ENCODE measurements at places on chromosomes 16 and 17.

DNA sequence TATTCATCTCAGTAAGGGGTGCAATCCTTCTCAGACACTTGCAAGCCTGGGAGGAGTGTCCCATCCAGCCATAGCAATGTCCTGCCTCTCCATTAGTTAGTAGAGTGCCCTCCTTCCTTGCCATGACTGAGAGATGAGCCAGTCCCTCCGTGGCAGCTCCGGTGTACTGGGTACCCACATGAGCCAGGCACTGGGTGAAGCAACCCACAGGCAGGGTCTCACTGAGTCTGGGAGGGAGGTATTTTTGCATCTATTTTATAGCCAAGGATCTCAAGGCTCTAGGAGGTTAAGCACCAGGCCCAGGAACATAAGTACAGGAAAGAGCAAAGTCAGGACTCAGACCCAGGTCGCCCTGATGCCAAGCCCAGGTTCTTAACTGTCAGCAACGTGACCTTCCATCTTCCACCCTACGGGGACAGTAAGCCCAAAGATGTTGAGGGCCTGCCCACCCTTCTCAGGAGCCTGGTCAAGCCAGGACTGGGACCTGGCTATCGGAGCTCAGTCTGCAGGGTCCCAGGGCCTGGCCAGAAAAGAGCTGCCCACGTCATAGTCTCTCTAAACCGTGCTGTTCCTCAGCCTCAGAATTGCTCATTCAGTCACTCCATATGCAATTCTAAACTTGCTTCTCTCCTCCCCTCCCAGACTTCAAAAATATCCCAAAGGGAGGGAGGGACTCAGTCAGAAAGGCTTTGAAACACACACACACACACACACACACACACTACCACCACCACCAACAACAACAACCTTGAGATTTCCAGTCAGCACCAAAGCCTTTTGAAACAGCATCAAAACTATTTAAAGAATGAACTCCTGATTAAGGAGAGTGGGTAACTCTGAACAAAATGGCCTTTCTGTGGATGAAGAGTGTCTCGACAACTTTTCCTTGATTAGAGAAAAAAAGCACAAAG is 16.6 kb downstream of the NOS2 start:
- DNase-seq: no peak

- no peak for DNase-seq
Observed at GRCh38 chr17:76438906-76439305, 14.0 kb downstream of the UBE2O start.

GRCh38 chr16:67349172-67349571 is 22.6 kb downstream of the LRRC36 start:
- no peak for DNase-seq

DNA sequence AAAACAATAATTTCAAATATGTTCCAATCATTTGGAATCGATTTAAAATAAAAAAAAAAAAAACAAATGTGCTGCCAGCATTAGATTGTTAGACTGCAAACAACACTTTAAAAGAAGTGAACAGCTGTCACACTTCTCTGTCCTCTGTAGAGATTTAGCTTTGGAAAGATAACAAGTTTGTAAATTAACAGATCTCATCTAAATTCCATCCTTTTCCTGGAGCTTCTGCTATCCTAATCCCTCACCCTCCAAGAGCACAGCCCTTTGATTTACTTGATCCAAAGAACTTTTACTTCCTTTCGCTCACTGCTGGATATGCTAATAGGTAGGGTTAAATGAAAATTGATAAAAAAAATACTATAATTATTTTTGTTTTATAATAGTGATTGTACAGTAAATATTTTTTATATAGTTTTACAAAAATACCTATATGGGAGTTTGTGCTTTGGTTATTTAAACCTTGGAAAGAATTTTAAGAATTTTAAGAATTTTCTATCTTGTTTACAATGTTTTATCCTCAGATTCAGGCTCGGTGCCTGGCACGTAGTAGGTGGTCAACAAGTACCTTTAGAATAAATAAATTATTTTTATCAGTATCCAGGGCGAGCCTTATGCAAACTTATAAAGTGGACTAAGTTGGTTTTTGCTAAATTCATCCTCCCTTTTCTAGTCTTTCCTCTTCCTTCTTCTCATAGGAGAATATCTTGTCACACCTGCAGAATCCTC is 21.6 kb downstream of the MAP2K6 start:
- DNase-seq: no peak

- no peak for DNase-seq
Observed at GRCh38 chr16:17555176-17555575, 84.4 kb upstream of the XYLT1 start.

DNA sequence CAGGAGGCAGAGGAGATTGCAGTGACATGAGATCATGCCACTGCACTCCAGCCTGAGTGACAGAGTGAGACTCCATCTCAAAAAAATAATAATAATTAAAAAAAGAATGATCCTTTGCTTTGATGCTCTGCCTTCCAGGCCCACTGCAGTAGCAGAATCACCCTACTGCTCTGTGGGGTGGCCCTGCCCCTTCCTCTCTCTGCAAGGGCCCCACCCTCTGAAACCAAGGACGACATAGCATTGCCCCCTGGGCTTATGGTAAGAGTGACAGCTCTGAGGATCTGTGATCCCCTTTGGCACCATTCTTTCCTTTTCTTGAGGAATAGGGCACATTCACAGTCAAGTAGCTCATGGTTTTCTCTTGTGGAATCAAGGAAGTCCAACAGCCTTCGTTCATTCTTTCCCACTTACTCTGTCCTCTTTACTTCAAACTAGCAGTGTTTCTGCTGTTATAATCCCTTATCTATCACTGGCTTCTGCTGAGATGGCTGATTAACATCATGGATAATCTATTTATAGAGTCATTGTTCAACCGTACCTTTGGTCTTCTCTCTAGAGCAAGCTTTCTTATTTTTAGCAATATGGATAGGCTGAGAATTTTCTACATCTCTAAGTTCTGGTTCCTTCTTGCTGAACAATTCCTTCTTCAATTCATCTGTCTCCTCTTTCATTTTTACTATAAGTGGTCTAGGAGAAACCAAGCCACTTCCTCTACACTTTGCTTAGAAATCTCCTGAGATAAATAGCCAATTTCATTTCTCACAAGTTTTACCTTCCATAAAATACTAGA is 14.1 kb downstream of the RAD51C start:
- no peak for DNase-seq

DNA sequence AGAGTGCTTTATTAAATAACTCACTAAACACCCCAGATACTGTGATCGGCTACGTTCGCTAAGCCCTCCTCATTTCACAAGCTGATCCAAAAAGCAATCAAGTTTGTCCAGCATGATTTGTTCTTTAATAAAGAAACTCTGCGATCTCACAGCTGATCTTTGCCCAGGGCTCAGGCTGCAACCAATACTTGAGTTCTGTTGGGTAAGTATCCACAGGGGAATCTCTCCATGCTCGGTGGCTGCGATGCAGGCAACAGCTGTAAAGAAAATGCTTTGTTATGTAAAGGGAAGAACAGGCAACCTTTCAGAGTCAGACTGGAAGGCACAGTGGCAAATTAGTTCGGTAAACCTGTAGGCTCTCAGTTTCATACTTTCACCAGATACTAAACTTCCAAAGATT is 67.5 kb downstream of the SHISA6 start:
- DNase-seq: no peak

DNA sequence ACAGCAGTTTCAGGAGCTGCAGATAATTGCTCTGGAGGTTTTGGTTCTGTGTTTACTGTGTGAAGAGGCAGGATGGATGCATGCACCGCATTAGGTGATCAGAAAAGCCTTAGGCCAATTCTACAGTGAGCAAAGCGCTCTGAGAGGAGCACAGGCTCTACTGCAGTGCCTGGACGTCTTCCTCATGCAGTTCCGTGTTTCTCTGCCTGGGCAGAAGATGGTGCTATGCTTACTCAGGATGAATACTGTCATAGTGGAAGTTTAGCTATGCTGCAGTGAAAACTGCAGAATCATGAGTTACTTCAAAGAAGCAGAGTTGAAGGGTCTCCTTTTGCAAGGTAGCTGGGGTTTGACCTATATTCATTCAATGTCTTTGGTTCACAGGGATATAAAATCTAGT is 1012.4 kb downstream of the KCNJ18 start:
- DNase-seq: no peak

- no peak for DNase-seq
Observed at GRCh38 chr17:64424324-64424849, 24.5 kb upstream of the MILR1 start.

GRCh38 chr17:17119533-17119932 is 77.3 kb downstream of the MPRIP start:
- DNase-seq: no peak

DNA sequence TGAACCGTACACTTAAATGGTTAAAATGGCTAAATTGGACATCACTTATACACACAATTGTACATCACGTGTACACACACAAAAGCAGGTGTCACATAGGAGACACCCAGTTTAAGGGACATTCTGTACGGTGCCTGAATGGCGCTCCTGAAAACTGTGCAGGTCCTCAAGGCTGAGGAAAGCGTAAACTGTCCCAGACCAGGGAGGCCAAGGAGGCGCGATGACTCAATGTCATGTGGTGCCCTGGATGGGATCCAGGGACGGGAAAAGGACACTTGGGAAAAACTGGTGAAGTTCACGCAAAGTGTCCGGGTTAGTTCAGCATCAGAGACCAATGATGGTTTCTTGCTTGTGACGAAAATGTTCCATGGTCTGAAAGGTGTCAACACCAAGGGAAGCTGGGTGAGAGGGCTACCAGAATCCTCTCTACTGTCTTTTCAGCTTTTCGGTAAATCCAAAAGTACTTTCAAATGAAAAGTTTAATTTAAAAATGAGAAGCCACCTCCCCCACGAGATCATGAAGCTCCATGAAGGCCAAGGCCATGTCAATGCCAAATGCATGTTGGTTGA is 112.2 kb downstream of the CMIP start:
- no peak for DNase-seq

GRCh38 chr16:57167953-57168352 is 17.9 kb downstream of the PSME3IP1 start:
- DNase-seq: peak; percentile 58

GRCh38 chr17:62693616-62694409 is 66.3 kb downstream of the MRC2 start:
- no peak for DNase-seq

DNA sequence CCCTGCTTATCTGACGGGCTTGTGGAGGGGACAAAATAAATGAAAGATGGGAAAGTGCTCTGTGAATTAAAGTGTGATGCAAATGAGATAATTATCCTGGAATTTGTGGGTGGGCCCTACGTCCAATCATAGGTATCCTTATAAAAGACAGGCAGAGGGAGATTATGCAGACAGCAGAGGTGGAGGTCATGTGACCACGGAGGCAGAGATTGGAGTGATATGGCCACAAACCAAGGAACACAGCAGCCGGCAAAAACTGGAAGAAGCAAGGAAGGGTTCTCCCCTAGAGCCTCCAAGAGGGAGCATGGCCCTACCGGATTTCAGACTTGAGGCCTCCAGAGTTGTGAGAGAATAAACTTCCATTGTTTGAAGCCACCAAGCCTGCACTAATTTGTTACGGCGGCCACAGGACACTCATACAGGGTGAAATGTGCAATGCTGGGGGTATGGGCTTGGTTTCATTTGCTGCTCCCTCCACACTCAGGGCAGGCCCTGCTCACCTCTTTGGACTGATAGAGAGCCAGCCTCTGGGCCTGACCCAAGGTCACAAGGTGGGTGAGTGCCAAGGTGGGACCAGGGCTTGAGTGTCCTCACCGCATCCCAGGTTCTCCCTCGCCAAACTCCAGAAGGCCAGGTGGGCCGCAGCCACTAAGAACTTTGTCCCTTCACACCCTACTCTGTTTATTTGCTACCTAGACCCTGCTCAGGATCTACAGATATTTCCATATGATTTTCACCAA is 149.6 kb upstream of the TNRC6C start:
- no peak for DNase-seq

DNA sequence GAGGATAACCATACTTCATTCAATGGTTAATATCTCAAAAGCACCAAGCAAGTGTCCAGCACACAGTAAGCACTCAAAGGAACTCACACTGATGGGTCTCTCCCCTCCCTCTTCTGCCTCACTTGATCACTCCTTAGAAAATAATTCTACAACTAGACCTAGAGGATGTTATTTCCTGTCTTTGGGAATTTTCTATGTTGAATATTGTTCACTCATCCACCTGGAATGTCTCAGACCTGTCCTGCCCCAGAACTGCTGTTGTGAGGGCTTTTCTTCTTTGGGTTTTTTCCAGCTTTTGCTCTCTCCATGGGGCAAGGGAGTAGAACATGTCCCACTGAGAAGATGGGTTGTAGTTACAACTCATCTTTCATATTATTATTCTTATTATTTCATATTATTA is 25.3 kb downstream of the NXPH3 start:
- DNase-seq: no peak

GRCh38 chr16:10521681-10522274 is 58.6 kb downstream of the EMP2 start:
- peak; percentile 75 for DNase-seq

GRCh38 chr17:48755356-48755755 is 26.8 kb upstream of the HOXB13 start:
- no peak for DNase-seq

- no peak for DNase-seq
Observed at GRCh38 chr16:78703936-78704335, 604.5 kb downstream of the WWOX start.

GRCh38 chr17:75692976-75693375 is 25.8 kb downstream of the SAP30BP start:
- DNase-seq: peak; percentile 59

GRCh38 chr17:81160747-81161453 is 4.4 kb upstream of the PVALEF start:
- DNase-seq: no peak

GRCh38 chr17:55161935-55162555 is 102.7 kb upstream of the HLF start:
- DNase-seq: no peak

GRCh38 chr17:58382872-58383242 is 30.9 kb upstream of the SUPT4H1 start:
- no peak for DNase-seq

GRCh38 chr17:17221329-17221728 is 15.2 kb upstream of the PLD6 start:
- peak; percentile 75 for DNase-seq

GRCh38 chr16:86364653-86365380 is 145.5 kb upstream of the FOXF1 start:
- no peak for DNase-seq

DNA sequence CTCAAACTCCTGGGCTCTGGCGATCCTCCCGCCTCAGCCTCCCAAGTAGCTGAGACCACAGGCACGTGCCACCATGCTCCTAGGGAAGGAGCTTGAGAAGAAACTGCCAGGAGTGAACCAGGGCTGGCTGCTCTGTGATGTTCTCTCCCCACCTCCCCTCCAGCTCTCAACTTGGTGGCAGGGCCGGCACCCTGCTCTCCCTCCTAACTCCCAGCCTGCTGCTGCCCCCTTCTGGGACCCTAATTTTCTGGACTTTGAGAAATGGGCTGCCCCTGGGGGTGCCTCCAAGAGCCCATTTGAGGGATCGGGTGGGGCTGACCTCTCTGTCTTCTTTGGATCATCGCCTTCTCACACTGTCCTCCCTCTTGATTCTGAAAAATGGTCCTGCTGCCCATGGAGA is 14.9 kb upstream of the STAT3 start:
- DNase-seq: peak; percentile 52
